Thoracic aorta (tissue), 2 donors: ENCODE measurements at places on chromosomes 2 and 18.

GRCh38 chr2:151106805-151107506 is 154.7 kb downstream of the RBM43 start:
- no peaks in the 10 kb centered on the region for H3K27me3 ChIP-seq
- no peak overlapping the region for H3K27ac ChIP-seq
- H3K4me3 ChIP-seq, result no peak overlapping the region
- DNase-seq, result no peak
- no peaks in the 10 kb centered on the region for H3K36me3 ChIP-seq

GRCh38 chr18:70200286-70200685 is 5.2 kb downstream of the RTTN start:
- no peak overlapping the region for H3K4me3 ChIP-seq
- H3K27ac ChIP-seq, result no peak overlapping the region
- peaks cover 8% of the 10 kb centered on the region for H3K4me1 ChIP-seq
- DNase-seq, result no peak
- no peaks in the 10 kb centered on the region for H3K27me3 ChIP-seq
- H3K36me3 ChIP-seq, result peaks cover 3% of the 10 kb centered on the region

DNA sequence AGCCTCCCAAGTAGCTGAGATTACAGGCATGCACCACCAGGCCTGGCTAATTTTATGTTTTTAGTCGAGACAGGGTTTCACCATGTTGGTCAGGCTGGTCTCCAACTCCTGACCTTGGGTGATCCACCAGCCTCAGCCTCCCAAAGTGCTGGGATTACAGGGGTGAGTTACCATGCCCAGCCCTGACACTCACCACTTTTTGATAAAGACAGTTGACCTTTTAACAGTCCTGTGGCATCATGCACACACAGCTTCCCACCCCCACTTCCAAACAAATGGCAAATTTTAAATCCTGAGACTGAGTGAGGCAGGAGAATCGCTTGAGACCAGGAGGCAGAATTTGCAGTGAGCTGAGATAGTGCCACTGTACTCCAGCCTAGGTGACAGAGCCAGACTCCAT is 6.2 kb upstream of the DNAJB2 start:
- H3K27me3 ChIP-seq, result no peaks in the 10 kb centered on the region
- peak overlapping the region; percentile 94 for H3K27ac ChIP-seq
- no peak overlapping the region for H3K4me3 ChIP-seq
- H3K4me1 ChIP-seq, result peaks cover 6% of the 10 kb centered on the region
- DNase-seq, result no peak

DNA sequence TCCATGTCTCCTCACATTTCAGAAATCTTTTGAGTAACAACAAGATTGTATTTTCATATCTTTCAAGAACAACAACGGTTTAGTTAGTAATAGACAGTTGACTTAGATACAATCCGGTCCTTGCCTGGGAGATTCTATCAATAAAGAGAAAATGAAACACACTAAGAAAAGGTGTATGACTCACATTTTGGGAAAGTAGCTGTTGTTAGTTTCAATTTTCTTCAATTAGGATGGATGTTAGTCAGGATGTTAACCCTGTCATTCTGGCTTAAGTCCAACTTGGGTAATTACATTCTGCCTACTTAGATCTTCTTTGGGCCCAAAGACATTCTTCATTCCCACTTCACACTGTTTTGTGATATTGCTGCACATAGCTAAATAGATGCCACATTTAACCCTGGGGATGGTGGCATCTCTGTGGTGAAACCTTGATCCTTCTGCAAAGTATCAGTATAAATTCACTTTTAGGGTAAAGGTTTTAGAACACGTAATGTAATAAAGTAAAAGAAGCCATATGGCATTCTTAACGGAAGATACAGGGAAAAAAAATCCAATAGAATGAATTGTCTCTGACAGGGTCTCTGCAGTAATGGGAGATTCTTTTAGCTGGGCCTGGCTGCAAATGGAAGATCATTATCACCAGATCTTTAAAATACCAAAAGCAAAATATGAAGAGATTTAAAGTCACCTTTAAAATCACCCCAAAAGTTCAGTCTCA is 365.5 kb downstream of the FIGN start:
- H3K36me3 ChIP-seq, result no peaks in the 10 kb centered on the region
- no peak overlapping the region for H3K4me3 ChIP-seq
- no peaks in the 10 kb centered on the region for H3K27me3 ChIP-seq

- H3K4me3 ChIP-seq, result no peak overlapping the region
- no peaks in the 10 kb centered on the region for H3K27me3 ChIP-seq
- H3K36me3 ChIP-seq, result no peaks in the 10 kb centered on the region
- no peak overlapping the region for H3K27ac ChIP-seq
- DNase-seq, result no peak
- no peaks in the 10 kb centered on the region for H3K4me1 ChIP-seq
These were observed 132.1 kb downstream of the WDSUB1 start for GRCh38 chr2:159154366-159154765.

DNA sequence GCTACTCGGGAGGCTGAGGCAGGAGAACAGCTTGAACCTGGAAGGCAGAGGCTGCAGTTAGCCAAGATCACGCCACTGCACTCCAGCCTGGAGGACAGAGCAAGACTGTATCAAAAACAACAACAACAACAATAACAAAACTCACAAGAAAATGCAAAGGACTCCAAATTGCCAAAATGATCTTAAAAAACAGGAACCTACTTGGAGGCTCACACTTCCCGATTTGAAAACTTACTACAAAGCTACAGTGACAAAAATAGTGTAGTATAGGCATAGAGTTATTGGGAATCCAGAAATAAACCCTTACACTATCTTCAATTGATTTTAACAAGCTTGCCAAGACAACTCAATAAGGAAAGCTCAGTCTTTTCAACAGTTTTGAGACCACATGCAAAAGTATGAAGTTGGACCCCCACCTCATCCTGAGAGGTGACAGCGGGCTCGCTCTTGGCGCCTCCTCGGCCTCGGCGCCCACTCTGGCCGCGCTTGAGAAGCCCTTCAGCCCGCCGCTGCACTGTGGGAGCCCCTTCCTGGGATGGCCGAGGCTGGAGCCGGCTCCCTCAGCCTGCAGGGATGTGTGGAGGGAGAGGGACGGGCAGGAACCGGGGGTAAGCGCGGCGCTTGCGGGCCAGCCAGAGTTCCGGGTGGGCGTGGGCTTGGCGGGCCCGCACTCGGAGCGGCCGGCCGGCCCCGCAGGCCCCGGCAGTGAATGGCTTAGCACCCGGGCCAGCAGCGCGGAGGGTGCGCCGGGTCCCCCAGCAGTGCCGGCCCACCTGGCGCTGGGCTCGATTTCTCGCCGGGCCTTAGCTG is 18.3 kb upstream of the ACVR2A start:
- no peaks in the 10 kb centered on the region for H3K27me3 ChIP-seq
- H3K36me3 ChIP-seq, result no peaks in the 10 kb centered on the region
- H3K27ac ChIP-seq, result no peak overlapping the region
- no peak for DNase-seq
- no peak overlapping the region for H3K4me3 ChIP-seq

DNA sequence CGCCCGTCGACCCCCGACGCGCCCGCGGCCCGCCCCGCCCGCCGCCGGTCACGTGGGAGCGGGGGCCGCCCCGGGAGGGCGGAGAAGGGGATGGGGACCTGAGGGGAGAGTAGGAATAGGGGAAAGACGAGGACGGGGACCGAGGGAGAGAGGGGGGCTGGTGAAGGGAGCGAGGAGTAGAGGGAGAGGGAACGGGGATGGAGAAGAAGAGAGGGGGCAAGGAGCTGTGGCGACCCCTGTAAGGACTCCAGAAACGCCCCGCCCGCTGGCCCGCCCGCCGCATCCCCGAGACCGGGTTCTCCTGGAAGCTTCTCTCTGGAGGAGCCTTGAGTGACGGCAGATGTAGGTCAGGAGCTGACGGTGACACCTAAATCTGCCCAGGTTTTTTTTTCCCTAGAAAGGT is 615 bp downstream of the ADNP2 start:
- H3K36me3 ChIP-seq, result no peaks in the 10 kb centered on the region
- no peak for DNase-seq
- H3K4me1 ChIP-seq, result peaks cover 31% of the 10 kb centered on the region
- no peaks in the 10 kb centered on the region for H3K27me3 ChIP-seq
- H3K4me3 ChIP-seq, result peak overlapping the region; percentile 85

DNA sequence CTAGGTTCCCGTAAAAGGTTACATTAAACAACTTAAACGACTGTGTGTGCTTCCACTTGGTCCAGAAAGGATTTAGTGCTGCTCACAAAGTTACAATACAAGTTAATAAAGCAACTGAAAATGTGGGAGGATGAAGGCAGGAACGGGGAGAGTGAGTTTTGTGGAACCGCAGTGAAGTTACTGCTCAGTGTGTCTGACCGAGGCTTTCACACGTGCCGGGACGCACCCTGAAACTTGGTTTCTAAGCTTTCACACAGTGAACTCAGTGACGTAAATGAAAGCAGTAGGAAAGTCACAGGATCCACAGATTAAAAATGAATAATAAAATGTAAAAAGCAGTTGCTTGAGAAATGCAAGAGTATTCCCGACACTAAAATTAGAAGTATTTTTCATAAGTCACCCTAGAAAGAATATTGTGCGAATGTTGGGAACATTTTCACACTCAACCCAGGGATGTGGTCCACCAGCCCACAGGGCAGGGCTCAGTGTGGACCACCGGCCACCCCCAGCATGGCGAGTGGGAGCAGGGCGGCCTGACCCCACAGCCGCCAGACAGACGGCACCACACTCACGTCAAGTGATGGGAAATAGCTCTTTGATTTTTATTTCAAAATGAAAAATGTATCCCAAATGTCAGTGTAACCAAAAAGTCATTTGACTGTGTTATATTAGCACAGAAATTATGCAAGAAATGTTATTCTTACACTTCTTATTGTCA is 32.6 kb upstream of the CHMP1B start:
- H3K36me3 ChIP-seq, result no peaks in the 10 kb centered on the region
- no peaks in the 10 kb centered on the region for H3K27me3 ChIP-seq
- H3K4me1 ChIP-seq, result no peaks in the 10 kb centered on the region
- H3K4me3 ChIP-seq, result no peak overlapping the region
